Gastrocnemius medialis (tissue), 4 donors: ENCODE measurements at places on chromosomes 5 and 9. TPM values are rescaled to one million over a fixed set of nuclear protein-coding genes. Genes with fewer than 3 reads are reported as not detected.

Gene BTNL3
- total RNA-seq, result 0.17 TPM

Gene IFNA6
- not detected for total RNA-seq

Gene OR13C3
- total RNA-seq, result not detected

Gene TAF11L10
- not detected for total RNA-seq

Gene PCDHA3
- 0.07 TPM for total RNA-seq

Gene SLC36A2
- total RNA-seq, result 22.9 TPM

Gene GZMA
- total RNA-seq, result not detected

Gene TRIM41
- 15.6 TPM for total RNA-seq

Gene ANKRD18A
- not detected for total RNA-seq

Gene TYRP1
- 1.4 TPM for total RNA-seq
